NCI-H2029 treated with DMSO at 0.1 percent for 48 hours (cell line): ENCODE measurements at places on chromosomes 7 and 10.

GRCh38 chr10:132786884-132787494 lies 1.0 kb upstream of the NKX6-2 start:
- no peak for DNase-seq

DNA sequence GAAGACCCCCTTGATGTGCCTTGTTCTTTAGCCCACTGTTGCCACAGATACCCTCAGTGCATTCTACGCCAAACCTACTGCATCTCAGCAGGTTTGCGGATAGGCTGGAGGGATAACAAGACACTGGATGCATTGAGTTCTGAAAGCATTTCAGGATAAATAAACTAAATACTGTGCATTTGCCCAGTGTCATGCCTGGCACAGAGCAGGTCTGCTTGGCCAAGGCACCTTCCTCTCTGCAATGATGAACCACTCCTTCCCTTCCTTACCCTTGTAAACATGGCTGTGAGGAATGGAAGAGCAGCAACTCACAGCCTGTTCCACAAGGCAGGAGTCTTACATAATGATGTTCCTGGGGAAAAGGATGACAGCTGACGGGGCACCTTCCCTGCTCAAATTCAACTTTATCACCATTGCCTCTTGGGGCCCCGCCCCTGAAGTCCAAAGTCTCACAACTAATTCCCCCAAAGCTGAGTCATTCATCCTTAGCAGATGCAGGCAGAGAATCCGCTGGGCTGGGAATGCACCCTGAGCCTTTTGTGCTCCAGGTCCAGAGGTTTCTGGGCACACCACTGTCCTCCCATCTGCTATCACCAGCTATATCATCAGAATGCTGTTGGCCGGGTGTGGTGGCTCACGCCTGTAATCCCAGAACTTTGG lies 11.6 kb downstream of the DDX56 start:
- DNase-seq: no peak

DNA sequence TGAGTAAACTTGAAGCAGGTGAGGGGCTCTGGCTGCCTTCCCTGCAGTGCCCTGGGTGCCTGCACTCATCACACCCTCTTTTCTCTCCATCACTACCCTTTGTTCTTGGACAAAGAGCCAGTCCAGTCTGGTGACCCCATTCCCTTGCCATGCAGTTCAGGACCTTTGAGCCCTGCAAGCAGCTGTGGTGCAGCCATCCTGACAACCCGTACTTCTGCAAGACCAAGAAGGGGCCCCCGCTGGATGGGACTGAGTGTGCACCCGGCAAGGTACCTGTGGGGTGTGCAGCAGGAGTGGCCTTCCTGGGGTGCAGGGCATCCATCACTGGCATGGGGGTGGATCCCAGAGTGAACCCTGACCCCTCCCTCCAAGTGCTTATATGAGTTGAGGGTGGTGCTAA lies 48.7 kb downstream of the TBATA start:
- DNase-seq: no peak

GRCh38 chr10:110780704-110781103 lies 91.0 kb upstream of the PDCD4 start:
- peak; percentile 33 for DNase-seq

DNA sequence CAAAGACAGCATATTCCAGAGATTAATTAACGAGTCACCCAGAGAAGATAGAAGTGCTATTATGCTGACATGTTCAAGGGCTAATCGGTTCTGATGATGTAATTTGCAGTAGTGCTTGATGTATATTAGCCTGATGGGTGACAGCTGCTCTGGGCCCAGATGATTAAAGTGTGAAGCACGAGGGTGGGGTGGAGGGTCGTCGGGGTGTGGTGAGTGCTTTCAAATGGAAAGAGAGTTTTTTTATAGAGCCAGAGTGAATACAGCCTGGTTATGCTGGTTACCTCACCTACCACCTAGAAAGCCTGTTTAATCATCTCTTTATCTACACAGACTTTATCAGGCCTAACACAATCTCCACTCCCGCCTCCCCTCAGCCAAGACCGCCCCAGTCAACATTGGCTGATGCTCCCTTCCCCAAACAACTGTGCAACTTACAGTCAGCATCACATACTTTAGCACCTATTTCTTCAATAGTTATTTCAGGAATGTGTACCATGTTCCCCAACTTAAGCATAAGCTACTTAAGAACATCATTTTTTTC lies 11.5 kb upstream of the STN1 start:
- DNase-seq: no peak

DNA sequence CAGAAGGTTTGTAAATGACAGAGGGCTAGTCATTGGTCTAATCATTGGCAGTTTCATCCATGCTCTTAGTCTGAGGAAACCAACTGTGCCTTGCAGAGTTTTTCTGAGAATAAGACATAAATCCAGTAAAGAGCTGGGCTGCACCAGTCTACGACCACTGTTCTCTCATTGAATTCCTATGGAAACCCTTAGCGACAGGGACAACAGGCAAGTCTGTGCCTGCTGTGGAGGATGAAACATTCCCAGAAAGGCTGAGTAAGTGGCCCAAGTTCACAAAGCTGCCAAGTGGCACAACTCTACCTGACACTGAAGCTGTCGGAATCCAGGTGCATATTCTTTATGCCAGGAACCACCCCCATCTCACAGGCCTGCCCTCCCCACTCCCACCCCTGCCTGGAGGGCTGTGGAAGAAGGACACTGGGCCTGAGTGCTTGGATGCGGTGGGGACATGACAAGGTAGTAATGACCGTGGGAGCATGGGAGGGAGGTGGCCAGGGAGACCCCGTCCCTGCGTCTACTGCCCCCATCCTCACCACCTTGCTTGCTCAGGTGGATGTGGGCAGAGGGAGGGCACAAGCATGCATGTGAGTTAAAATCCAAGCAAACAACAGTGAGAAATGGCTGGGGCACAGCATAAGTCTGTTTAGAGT lies 58.0 kb downstream of the VSTM4 start:
- no peak for DNase-seq

DNA sequence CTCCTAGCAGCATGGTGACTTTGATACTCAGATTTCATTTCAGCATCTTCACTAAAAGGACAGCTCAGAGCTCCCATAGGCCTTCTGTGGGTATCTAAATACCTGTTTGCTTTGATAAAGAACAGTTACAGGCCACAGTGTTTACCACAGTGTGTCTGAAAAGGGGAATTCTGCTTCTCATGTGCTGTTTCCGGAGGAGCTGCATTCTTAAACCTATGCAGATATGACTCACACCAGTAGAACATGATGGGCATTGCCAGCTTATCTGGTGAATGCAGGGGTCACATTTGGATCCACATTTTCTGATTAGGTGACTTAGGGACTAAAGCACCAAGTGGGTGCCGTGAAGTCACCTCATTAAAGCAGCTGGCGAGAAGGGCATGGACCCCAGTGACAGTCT lies 52.6 kb downstream of the TRRAP start:
- no peak for DNase-seq

GRCh38 chr7:106747804-106748203 lies 86.8 kb upstream of the CCDC71L start:
- no peak for DNase-seq

DNA sequence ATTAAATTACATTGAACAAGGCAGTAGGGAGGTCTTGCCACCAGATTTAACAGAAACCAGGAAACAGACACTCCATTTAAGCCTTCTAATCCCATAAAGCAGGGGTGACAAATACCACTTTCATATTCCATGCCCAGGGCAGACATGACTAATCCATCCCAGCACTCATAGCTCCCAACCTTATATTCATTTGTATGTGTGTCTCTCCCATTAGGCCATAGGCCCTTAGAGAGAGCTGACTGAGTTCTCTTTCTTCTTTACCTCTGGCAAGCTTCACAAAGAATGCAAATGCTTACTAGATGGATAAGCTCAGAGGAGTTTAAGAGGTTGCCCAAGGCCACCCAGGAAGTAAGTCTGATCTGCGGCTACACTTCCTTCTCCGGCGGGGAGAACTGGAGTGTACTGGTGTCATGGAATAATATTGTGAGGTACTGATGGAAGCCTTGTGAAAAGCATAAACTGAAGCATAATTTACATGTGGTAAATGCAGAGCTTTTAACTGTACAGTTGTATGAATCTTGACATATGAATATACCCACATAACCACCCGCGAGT lies 239.7 kb upstream of the HABP2 start:
- DNase-seq: no peak

DNA sequence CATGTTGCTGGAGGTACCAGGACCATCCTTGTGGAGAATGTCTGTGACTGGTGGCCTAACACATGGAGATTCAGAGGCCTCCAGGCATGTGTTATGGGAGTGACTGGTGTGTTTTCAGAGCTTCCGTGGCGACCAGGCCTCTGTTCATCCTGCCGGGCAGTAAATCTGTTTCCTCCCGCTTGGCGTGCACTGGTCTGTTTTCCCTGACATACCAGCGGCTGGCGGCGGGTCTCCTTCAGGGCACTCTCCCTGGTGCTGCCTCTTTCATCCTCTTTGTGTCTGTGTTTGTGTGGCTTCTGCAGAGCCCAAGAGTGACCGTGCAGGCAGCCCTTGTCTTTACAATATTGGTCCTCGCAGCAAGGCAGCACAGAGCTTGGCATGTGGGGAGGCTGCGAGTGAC lies 385.1 kb upstream of the MKI67 start:
- no peak for DNase-seq

DNA sequence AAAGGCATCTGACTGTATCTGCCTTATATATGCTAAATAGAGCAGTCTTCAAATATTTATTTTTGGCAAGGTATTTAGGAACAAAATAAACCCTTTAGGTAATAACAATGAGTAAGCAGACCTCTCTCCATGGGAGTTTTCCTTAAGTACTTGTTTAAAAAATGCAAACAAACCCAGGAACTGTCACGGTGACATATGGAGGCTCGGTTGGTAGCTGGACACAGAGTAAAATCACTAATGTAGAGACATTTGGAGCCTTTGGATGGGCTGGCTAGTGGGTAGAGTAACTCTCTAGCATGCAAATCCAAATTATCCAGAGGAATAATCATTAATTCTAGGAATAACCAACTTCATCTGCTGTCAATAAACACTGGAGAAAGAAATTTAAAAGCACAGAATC lies 71.6 kb upstream of the LAMB4 start:
- no peak for DNase-seq
